ENCODE measurements at places on chromosomes 4 and X.

DNA sequence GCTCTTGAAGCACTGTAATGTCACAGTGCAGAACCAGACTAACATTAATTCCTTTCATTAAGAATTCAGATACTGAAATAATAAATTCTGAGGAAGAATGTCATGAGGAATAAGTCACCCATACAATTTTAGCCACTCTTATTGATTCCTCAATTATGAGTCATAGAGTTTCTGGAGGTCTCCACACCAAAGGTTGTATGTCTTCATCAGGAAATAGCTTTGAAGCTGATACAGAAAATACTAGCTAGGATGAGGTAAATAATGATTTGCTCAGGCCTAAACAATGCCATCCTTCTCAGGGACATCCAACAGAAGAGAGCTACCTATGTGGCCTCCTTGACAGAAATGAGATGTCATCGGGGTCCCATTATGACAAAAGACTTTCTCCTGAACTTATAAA lies 238.8 kb downstream of the OR13H1 start:
- peak; percentile 40 for DNase-seq

DNA sequence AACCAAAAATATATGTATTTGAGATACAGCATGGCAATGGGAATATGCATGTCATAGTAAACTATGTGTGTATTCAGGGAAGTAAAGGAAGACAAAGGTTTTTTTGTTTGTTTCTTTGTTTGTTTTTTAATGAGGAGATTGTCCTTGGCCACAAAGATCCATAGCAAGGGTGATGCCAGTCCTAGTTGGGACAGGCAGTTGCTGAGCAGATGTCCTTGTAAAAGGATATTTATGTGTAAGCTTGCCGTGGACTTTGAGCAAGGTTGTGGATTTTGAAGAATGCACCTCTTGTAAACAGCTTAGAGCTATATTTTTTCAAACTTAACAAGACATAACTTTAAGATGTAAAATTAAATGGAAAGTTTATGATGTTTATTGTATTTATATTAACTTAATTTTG lies 69.9 kb upstream of the GABRE start:
- DNase-seq, result no peak

DNA sequence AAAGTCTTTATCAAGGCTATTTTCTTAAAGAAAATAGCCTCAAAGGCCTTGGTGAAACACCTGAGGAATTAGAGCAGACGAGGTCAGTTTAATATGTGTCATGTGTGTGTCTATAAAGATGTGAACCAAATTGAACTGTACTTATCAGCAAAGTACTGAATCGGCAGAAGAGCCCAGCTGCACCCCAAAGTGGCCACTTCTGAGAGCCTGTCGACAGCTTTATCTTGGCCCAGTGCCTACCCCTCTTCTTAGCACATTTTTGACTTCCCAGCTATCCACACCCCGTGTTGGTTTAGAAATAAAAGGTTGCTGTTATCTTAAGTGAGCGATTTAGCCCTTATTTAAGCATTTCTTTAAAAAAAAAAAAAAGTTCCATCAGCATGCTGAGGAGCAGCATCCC lies 329.7 kb downstream of the FBXW7 start:
- DNase-seq, result no peak

- DNase-seq, result no peak
These were observed 32.6 kb upstream of the DHRSX start for GRCh38 chrX:2533424-2533823.

GRCh38 chrX:13285229-13285628 lies 34.6 kb downstream of the ATXN3L start:
- DNase-seq, result no peak

GRCh38 chr4:79948261-79948660 lies 124.8 kb downstream of the ANTXR2 start:
- DNase-seq, result no peak

- DNase-seq, result no peak
These were observed 2.8 kb upstream of the TLR8 start for GRCh38 chrX:12903646-12904045.

GRCh38 chr4:74189331-74190043 lies 31.6 kb downstream of the MTHFD2L start:
- DNase-seq, result peak; percentile 75

DNA sequence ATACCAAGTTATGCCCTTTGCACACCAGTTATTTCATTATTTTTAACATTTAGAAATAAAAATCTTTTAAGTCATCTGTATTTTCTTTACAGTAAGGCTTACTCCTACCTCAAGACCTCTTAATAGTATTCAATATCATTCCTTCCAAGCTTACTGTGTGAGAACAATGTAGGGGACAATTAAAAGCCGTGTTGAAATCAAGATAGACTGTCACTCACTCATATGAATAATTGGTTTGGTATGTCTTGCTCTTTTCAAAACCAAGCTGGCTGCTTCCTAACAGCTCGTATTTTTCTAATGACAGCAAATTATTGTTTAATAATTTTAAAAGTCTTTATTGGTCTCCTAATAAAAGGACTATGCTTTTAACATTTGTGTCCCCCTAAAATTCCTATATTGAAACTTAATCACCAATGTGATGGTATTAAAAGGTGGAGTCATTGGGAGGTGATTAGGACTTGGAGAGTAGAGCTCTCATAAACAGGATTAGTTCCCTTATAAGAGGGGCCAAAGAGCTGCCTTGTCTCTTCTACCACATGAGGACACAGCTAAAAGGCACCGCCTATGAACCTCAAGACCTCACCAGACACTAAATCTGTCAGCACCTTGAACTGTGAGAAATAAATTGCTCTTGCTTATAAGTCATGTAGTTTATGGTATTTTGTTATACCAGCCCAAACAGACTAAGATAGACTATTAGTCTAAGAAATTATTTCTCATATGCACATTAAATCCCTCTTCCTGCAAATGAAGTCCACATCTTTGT lies 4.1 kb downstream of the ABCB7 start:
- DNase-seq, result no peak

GRCh38 chrX:63349307-63349706 lies 1.8 kb downstream of the SPIN4 start:
- peak; percentile 2 for DNase-seq

DNA sequence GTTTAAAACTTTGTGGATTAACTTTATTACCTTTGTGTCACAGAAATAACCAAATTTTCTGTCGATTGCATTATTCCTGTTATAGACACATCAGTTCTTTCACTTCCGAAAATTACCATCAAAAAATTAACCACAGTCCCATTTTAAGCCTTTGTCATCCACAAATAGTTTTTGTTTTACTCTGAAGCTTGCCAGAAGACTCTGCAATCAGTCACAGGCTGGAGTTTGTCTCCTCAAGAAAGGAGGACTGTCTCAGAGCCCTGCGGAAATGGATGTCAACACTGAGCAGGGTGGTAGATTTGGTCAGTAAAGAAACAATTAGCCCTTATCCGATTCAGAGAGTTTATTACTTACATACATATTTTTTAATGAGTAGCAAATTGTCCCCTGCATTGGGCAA lies 20.1 kb upstream of the TCEAL4 start:
- no peak for DNase-seq

- no peak for DNase-seq
These were observed 7.4 kb upstream of the PDE6B start for GRCh38 chr4:617644-618641.

DNA sequence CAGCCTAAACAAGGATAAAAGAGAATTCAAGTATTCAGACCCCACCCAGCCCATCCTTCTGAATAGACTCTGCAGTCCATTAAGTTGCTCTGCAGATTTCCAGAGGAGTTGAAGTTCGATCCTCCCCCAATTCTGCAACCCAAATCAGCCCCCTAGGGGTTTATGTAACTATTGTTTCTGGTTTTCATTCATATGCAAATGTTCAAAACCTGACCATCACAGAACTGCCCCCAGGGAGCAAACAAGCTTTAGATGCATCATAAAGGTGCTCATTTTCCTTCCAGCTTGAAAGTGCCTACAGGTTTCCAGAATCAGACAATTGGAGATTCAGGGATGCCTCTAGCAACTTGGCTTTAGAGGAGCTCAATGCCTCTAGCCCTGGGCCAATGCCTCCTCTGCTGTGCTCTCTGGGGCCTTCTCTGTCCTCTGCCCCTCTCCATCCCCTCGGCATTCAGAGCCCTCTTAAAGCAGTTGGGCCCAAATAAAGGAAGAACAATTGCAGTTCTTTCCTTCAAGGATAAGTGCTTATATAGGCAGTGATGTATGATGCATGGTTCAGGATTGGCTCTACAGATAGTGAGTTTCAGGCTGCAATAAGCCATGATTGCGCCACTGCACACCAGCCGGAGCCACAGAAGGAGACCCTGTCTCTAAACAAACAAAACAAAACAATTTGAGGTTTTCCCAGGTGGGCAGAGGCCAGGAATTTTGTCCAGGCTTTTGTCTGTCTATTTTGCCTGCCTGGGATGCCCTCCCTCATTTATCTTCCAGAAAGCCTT lies 23.5 kb upstream of the SPINK2 start:
- DNase-seq, result no peak

DNA sequence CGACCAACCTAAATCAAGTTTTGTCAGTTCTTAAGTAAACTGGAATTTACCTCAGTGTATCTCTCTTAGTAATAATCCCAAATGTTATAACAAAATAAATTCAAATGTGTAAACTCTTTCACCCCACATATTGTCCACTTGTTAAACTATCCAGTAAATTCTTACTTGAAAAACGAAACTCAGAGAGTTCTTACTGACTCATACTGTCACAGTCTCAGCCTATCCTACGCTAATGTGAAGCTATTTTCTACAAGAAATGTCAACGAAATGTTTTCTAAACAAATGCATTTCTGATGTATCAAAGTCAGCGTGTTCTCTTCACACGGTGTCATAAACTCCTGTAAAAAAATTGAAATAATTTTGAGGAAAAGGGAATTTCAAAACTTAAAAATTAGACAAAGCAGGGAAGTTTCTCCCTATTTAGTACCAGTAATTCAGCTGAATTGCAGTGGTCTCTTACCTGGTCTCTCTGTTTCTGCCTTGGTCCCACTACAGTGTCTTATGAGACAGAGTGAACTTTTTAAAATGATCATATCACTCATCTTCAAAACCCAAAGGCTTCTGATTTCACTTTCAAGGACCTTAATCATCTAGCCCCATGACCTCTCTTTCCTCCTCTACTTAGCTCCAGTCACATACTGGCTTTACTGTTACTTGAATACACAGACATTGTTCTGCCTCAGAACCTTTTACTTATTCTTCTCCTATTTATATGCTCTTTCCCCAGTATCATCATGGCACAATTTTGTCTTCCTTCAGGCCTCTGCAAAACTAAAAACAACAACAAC lies 63.3 kb downstream of the DCAF8L1 start:
- DNase-seq, result no peak

- DNase-seq, result no peak
These were observed 54.7 kb upstream of the FAM9C start for GRCh38 chrX:13099121-13099520.

DNA sequence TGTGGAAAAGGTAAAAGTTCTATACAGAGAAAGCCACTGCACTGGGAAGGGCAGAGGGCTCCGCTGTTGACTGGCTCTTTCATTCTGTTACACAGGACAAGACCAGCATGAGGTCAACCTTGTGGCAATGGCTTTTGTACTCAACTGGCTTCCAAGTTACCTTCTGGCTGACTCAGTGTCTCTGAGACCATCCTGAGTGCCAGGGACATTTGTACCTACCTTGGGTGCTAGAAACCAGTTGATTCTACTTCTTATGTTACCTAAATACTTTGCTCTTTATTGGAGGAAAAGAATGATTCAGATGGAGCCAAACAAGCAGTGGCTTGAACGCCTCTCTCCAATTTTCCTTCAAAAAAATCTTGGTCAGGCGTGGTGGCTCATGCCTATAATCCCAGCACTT lies 123.2 kb downstream of the RBM47 start:
- no peak for DNase-seq

DNA sequence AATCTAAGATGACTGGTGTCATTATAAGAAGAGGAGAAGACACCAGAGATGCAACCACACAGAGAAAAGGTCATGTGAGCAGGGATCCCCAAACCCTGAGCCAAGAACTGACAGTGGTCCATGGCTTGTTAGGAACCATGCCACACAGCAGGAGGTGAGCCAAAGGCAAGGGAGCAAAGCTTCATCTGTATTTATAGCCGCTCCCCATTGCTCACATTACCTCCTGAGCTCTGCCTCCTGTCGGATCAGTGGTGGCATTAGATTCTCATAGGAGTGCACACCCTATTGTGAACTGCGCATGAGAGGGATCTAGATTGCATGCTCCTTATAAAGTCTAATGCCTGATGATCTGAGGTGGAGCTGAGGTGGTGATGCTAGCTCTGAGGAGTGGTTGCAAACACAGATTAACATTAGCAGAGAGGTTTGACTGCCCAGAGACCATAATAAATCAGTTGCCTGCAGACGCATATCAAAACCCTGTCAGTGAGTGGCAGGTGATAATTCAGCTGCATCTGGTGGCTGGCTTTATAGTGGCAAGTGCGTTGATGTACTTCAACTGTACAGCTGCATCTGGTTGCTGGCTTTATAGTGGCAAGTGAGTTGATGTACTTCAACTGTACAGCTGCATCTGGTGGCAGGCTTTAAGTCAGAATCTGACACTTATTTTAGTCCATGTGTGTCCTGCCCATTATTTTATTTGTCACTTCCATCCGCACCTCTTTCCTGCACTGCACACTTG lies 19.8 kb upstream of the CXCL2 start:
- DNase-seq, result no peak

DNA sequence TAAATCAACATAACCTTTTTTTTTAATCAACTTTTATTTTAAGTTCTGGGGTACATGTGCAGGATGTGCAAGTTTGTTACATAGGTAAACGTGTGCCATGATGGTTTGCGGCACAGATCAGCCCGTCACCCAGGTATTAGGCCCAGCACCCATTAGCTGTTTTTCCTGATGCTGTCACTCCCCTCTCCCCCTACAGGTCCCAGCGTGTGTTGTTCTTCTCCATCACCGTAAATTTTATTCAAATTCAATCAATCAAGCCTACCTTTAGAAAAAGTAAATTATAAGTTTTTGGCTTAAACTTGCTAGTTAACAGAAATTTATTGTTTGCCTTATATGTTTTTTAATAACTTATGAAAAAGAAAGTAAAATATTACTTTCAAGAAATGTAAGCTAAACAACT lies 25.9 kb downstream of the TIGD2 start:
- DNase-seq, result no peak

- DNase-seq, result no peak
These were observed 55.8 kb upstream of the GNRHR start for GRCh38 chr4:67810011-67810410.

GRCh38 chr4:126603825-126604224 lies 1028.9 kb upstream of the INTU start:
- DNase-seq, result no peak

- DNase-seq, result no peak
These were observed 264.6 kb upstream of the RASGEF1B start for GRCh38 chr4:81736324-81736723.

GRCh38 chrX:8743126-8743732 lies 11.3 kb upstream of the ANOS1 start:
- peak; percentile 58 for DNase-seq

DNA sequence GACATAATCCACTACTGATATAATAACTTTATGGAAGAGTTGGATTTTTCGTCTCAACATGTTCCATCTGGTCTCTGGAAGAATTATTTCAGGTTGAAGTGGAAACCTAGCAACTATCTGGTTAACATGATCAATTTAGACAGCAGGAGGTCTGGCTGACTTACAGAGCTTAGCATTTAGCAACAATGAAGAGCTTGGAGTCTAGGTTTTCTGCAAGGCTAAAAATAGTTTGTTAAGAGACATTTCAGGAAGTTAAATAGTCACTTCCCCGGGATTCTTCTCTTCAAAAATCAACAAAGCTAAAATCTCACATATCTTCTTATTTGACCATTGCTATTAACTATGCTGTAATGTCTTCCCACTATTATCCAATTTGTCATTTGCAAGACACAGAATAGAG lies 418.6 kb upstream of the DIPK2B start:
- DNase-seq, result no peak
